ENCODE measurements at places on chromosomes 7 and 10.

- DNase-seq = no peak
These were observed 177.8 kb downstream of the PTPRN2 start for GRCh38 chr7:158409816-158410330.

DNA sequence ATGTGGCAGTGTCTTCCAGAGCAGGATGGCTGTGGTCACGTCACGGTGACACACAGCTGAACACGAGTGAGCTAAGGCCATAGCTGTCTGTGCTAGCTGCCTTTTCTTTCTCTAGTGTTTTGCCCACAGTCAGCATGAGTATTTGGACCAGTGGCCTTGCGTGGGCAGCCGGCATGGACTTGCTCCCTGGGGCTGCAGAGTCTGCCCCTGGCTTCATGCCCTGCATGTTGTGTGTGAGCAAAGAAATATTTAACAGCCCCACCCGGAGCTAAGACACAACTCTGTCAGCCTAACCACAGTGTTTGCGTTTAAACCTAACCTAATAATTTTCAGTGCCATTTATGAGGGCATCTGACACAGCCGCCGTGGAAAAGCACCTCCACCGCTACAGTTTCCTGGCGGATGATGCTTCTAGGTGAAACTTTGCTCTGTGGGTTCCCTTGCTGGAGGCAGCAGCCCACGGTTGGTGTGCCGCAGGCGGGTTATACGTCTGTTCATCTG is 14.6 kb downstream of the CHST12 start:
- no peak for DNase-seq

GRCh38 chr7:118844748-118845147 is 620.2 kb downstream of the ANKRD7 start:
- DNase-seq = no peak

GRCh38 chr10:127610816-127611215 is 61.7 kb downstream of the NPS start:
- DNase-seq = no peak

GRCh38 chr7:102120666-102121195 is 165.9 kb upstream of the SH2B2 start:
- no peak for DNase-seq

DNA sequence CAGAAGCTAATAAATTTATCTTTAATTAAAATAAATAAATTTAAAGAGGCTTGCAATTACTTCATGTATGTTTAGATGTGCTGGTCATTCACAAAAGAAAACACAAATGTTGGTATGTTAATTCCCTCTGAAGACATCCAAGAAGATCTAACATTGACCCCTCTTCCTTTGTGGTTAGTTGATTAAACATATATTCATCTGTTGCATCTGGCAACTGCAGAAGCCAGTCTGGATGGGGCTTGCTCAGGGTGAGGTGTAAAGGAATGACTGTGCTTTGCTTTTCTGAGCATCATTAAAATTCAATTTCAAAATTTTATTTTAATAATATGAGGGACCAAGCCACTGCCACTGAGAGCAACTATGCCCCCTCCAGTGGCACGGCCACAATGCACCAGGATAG is 36.4 kb upstream of the FERD3L start:
- no peak for DNase-seq
